RPMI8226 (cell line): ENCODE measurements at places on chromosomes 11 and 22.

DNA sequence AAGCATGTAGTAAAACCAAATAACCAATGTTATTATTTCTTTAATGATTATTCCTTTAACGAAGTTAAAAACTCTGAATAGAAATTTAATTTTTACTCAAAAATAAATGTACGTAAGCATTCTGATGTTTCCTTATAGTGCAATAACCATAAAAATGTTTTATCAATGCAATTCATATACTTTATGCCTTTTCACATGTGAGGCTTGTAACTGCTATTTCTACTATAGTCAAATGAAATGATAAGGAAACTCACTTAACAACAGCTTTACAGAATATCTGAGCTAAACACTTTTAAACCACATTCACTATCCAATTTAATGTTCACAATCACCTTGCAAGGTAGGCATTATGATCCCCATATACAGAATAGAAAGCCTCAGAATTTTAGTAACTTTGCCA, 17.4 kb downstream of the BTBD10 start:
- DNase-seq, result no peak

DNA sequence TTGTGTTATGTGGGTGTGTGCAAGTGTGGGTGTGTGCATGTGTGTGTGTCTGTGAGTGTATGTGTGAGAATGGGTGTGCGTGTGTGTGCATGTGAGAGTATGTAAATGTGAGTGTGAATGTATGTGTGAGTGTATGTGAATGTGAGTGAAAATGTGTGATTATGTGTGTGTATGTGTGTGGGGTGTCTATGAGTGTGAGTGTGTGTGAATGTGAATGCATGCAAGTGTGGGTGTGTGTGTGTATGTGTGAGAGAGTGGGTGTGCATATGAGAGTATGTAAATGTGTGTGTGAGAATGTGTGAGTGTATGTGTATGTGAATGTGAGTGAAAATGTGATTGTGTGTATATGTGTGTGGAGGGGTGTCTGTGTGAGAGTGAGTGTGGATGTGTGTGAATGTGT, 1292.7 kb downstream of the TBC1D22A start:
- no peak for DNase-seq

DNA sequence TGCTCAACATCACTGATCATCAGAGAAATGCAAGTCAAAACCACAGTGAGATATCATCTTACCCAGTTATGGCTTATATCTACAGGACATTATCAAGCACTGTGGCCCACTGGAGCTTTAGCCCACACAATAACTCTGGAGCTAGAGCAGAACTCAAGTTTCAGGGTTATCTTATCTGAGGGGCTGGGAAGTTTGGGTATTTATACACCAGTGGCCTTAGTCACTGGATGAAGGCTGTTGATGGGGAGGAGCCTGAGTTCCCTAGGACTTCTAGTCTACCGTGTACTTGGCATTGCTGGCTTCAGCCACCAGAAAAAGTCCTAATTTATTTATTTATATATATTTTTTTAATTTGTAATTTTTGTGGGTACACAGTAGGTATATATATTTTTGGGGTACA, 19.3 kb downstream of the HSD17B12 start:
- no peak for DNase-seq

DNA sequence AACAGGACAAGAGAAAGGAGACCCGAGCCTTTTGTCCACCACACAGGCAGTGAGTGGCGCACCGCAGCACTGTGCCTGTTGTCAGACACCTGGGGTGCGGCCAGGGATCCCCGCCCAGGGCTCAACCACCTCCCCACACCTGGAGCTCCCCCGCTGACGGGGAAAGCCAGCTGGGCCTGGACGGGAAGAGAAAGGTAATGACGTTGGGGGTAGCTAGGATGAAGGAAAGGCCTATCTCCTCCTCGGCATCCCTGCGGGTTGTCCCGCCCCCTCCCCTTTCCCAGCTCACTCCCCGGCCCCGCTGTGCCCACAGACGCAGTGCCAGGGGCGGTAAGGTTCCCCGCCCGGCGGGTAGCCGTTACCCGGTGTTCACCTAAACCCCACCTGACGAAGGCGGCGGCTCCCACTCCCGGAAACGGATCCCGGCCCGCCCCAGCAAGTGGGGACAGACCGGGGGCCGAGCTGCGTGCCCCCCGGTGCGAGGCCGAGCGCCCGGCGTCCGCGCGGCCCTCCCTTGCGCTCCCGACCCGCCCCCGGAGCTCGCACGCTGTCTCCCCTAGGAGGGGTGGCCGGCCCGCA, 495 bp downstream of the HYOU1 start:
- peak; percentile 85 for DNase-seq

GRCh38 chr22:31133911-31134310, 6.4 kb downstream of the PLA2G3 start:
- DNase-seq, result no peak

GRCh38 chr11:92638678-92639077, 330.8 kb upstream of the MTNR1B start:
- no peak for DNase-seq

GRCh38 chr11:45918962-45919675, 1.4 kb upstream of the PEX16 start:
- DNase-seq, result no peak

- DNase-seq, result no peak
Measured at GRCh38 chr11:22006901-22007300, 186.0 kb upstream of the ANO5 start.

GRCh38 chr11:66970807-66971442, 4.2 kb upstream of the C11orf86 start:
- no peak for DNase-seq

- no peak for DNase-seq
Measured at GRCh38 chr22:17199003-17199731, 20.1 kb downstream of the ADA2 start.

- no peak for DNase-seq
Measured at GRCh38 chr22:29886596-29886995, 3.6 kb downstream of the MTMR3 start.

DNA sequence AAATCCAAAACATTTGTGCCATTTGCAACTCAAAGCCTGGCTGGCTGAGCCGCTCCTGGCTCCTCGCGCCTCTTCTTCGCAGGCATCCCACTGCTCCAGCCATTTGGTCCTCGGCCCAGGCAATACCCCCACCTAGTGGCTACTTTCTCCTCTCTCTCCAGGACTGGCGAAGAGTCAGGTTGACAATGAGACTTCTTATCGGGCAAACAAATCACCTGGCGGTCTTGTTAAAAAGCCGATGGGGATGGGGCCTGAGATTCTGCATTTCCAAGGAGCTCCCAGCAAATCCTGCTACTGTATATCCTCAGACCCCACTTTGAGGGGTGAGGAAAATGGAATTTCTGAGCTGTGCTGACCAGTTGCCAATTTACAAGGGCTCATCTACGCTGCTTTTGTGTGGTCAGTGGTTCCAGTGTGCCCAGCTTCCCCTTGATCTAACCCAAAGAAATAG, 89.0 kb downstream of the ISX start:
- DNase-seq, result peak; percentile 64

- no peak for DNase-seq
Measured at GRCh38 chr11:5666402-5666793, 18.5 kb downstream of the TRIM5 start.
